ENCODE measurements at places on chromosomes 16 and 17. TPM values are rescaled to one million over a fixed set of nuclear protein-coding genes. Genes with fewer than 3 reads are reported as not detected.

Gene ZNF19
- 2.9 TPM for total RNA-seq

Gene HIC1
- total RNA-seq: 31.5 TPM

Gene SULT1A2
- total RNA-seq: not detected

Gene CIBAR2
- not detected for total RNA-seq

Gene PTX4
- not detected for total RNA-seq

Gene PRAC1
- total RNA-seq: not detected

Gene DOC2B
- 0.13 TPM for total RNA-seq

Gene C16orf54
- 7.2 TPM for total RNA-seq

Gene HOXB8
- total RNA-seq: 0.14 TPM

Gene TMC8
- 46.9 TPM for total RNA-seq

Gene KRT222
- total RNA-seq: not detected

Gene DHX40
- total RNA-seq: 14.5 TPM

Gene HBA2
- total RNA-seq: not detected

Gene TAT
- total RNA-seq: 0.45 TPM

Gene GPR179
- total RNA-seq: not detected

Gene CDRT4
- total RNA-seq: 0.54 TPM

Gene C16orf87
- total RNA-seq: 19.5 TPM

Gene CRHR1
- not detected for total RNA-seq

Gene IGF2BP1
- total RNA-seq: 0.35 TPM

Gene ALOX12
- not detected for total RNA-seq

Gene ASPA
- not detected for total RNA-seq

Gene KRT31
- not detected for total RNA-seq

Gene NLRC3
- total RNA-seq: 7.9 TPM

Gene CDRT15L2
- not detected for total RNA-seq

Gene DYNLRB2
- total RNA-seq: not detected

Gene LRRC36
- total RNA-seq: not detected

Gene GPRC5B
- total RNA-seq: 0.40 TPM

Gene TBC1D28
- total RNA-seq: not detected

Gene DHRS13
- total RNA-seq: 24.5 TPM

Gene DUSP3
- total RNA-seq: 17.4 TPM

Gene TAF1C
- total RNA-seq: 78.6 TPM

Gene TBC1D16
- total RNA-seq: 2.2 TPM

Gene C16orf96
- total RNA-seq: 0.05 TPM

Gene FAM234A
- total RNA-seq: 17.3 TPM

Gene LLGL2
- total RNA-seq: 10.2 TPM

Gene TMEM88
- total RNA-seq: 11.1 TPM

Gene MRPL45
- 55.9 TPM for total RNA-seq

Gene DPEP2NB
- total RNA-seq: not detected

Gene KRTAP3-2
- total RNA-seq: not detected

Gene TBX2
- 0.05 TPM for total RNA-seq
